ENCODE measurements at places on chromosomes 11 and 22.

DNA sequence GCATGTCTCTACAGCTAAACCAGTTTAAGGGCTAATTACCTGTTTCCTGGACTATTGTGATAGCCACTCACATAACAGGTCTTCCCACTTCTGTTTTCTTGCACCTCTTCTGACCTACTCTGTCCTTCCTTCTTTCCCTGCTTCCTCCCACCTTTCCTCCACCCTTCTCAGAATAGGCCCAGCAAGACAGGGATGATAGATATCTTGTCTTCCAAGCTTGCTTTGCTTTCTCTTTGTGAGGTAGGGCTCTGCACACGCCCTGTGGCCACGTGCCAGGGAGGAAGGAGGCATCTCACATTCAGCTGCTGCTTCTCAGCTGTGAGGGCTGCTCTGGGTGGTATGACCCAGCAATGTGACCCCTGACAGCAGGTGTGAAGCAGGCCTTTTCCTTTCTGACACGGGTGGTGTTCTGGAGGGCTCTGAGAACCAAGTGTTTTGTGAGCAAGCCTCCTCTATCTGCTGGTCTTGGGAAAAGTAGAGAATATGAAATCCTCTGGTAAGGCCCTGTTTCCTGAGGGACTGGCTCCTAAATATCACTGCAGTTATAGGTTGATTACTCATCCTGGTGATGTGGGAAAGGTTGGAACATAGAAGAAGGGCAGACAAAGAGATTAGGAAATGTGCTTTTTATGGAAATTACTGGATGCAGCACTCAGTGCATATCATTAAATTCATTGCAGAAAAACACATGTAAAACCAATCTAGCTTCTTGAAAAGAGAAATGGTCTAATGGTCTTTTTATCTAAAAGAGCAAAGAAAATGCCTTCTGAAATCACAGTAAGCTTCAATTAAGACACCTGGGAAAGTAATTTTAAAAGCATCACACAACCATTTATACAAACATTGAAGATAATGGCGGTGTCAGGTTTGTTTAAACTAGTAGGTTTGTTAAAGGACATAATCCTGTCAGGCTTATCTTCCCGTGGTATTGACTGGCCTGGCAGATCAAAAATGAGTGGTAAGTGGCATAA lies 8.5 kb downstream of the AMOTL1 start:
- no peaks in the 10 kb centered on the region for H3K36me3 ChIP-seq
- H3K4me1 ChIP-seq, result peaks cover 31% of the 10 kb centered on the region
- peak overlapping the region; percentile 6 for H3K27ac ChIP-seq
- DNase-seq, result peak; percentile 49
- H3K27me3 ChIP-seq, result no peaks in the 10 kb centered on the region

GRCh38 chr22:38353701-38354100 lies 36.5 kb upstream of the CSNK1E start:
- no peaks in the 10 kb centered on the region for H3K36me3 ChIP-seq
- no peak for DNase-seq
- 0 out of 2 replicates have a peak, but pooled peaks cover 2% of the 10 kb centered on the region for H3K4me1 ChIP-seq
- no peaks in the 10 kb centered on the region for H3K27me3 ChIP-seq

DNA sequence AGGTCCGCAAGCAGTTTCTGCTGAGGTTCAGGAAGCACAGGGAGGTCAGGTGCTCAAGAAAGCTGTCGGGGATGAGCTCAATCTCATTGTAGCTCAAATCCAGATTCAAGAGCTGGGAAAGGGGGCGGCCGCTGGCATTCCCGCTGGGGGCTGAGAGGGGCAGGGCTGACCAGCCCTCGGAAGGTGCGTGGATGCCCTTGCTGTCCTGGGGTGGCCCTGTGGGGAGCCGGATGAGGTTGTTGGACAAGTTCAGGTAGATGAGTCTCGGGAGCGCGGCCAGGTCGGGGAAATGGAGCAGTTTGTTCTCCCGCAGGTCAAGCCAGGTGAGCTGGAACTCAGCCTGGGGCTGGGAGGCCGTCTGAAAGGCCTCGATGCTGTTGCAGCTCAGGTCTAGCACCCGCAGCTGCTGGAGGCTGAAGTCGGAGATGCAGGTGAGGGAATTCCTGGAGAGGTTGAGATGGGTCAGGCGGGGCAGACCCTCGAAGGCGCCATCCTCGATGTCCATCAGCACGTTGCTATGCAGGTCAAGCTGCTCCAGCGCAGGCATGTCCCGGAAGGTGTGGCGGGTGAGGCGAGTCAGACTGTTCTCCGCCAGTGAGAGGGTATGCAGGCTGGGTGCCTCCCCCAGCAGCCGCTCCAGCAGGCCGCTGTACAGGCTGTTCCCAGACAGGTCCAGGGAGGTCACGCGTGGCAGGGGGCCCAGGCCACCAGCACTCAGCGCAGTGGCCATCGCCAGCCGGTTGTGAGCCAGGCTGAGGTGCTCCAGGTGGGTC lies 9.8 kb downstream of the LRRC32 start:
- no peaks in the 10 kb centered on the region for H3K36me3 ChIP-seq
- H3K4me3 ChIP-seq, result no peak overlapping the region
- no peak overlapping the region for H3K27ac ChIP-seq
- H3K27me3 ChIP-seq, result no peaks in the 10 kb centered on the region

- H3K27me3 ChIP-seq, result no peaks in the 10 kb centered on the region
- no peaks in the 10 kb centered on the region for H3K36me3 ChIP-seq
- H3K27ac ChIP-seq, result peak overlapping the region; percentile 83
- H3K4me3 ChIP-seq, result peak overlapping the region; percentile 60
Measured at GRCh38 chr11:57476757-57477506, 16.6 kb downstream of the RTN4RL2 start.

GRCh38 chr11:3353066-3353465 lies 25.9 kb downstream of the ZNF195 start:
- no peaks in the 10 kb centered on the region for H3K27me3 ChIP-seq
- H3K36me3 ChIP-seq, result no peaks in the 10 kb centered on the region
- no peak overlapping the region for H3K4me3 ChIP-seq
- no peak overlapping the region for H3K27ac ChIP-seq
- DNase-seq, result no peak
- no peaks in the 10 kb centered on the region for H3K4me1 ChIP-seq

DNA sequence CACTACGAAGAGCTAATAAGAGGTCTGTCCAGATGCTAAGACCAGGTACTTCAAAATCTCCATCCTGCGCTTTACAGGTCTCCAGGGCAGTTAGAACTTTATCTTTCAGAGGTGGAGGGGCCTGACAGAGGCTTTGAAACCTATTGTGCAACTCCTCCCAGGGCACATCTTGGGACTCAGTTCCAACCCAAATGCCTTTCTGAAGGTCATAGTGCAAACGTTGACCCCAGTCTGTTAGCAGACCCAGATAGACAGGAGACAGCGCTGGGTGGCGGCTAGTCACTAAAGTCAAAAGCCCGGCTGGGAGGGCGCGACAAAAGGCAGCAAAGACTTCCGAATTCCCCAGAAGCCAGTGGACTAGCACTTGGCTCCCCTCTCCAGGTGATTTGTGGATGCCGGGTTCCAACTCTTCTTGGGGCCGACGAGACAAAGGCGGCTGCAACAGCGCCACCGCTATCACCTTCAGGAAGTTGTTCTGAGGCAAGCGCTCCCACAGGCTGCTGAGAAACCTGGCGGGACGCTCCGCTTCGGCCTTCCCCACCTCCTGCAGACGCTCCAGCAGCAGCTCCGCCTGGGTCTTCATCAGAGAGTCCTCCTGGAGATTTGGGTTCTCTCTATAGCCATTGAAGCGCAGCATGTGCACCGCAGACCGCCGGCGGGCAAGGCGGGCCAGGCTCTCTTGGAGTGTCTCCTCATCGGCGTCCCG lies 728 bp downstream of the FANCF start:
- peak; percentile 85 for DNase-seq
- peak overlapping the region; percentile 99 for H3K27ac ChIP-seq
- peak overlapping the region; percentile 88 for H3K4me3 ChIP-seq
- no peaks in the 10 kb centered on the region for H3K36me3 ChIP-seq
- no peaks in the 10 kb centered on the region for H3K27me3 ChIP-seq

- no peak overlapping the region for H3K27ac ChIP-seq
- no peak overlapping the region for H3K4me3 ChIP-seq
- H3K4me1 ChIP-seq, result peaks cover 70% of the 10 kb centered on the region
- no peak for DNase-seq
- no peaks in the 10 kb centered on the region for H3K27me3 ChIP-seq
Measured at GRCh38 chr11:75644370-75644769, 24.5 kb downstream of the MAP6 start.

DNA sequence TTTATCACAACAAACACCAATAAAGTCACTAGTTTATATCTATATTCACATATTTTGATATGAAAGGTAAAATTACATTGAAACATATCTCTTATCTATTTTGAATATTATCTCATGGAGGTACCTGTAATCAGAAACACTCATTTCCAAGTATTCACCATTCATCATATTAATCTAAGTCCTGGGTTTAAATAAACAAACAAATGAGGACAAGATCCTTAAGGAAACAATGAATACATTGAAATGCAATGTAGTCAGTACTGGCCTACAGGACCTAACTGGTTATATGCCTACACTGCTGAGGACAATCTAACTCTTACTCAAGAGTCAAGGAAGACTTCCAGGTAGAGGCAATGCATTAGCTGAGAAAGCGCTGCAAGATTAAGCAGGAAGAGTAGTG lies 1411.9 kb upstream of the RAG2 start:
- no peak overlapping the region for H3K27ac ChIP-seq
- no peak for DNase-seq
- no peaks in the 10 kb centered on the region for H3K27me3 ChIP-seq
- no peaks in the 10 kb centered on the region for H3K4me1 ChIP-seq
- no peaks in the 10 kb centered on the region for H3K36me3 ChIP-seq
- H3K4me3 ChIP-seq, result no peak overlapping the region

GRCh38 chr11:69874178-69874983 lies 55.2 kb upstream of the FGF3 start:
- H3K4me3 ChIP-seq, result no peak overlapping the region
- H3K4me1 ChIP-seq, result no peaks in the 10 kb centered on the region
- H3K27ac ChIP-seq, result no peak overlapping the region

- no peak overlapping the region for H3K27ac ChIP-seq
- no peaks in the 10 kb centered on the region for H3K36me3 ChIP-seq
- H3K4me1 ChIP-seq, result peaks cover 32% of the 10 kb centered on the region
- H3K27me3 ChIP-seq, result no peaks in the 10 kb centered on the region
- no peak for DNase-seq
Measured at GRCh38 chr11:110027627-110028371, 65.4 kb upstream of the ZC3H12C start.

GRCh38 chr11:9858822-9859221 lies 194.9 kb downstream of the SWAP70 start:
- H3K27me3 ChIP-seq, result no peaks in the 10 kb centered on the region
- peak overlapping the region; percentile 86 for H3K27ac ChIP-seq

- no peak overlapping the region for H3K27ac ChIP-seq
- DNase-seq, result no peak
- H3K4me3 ChIP-seq, result no peak overlapping the region
- no peaks in the 10 kb centered on the region for H3K27me3 ChIP-seq
- H3K36me3 ChIP-seq, result no peaks in the 10 kb centered on the region
Measured at GRCh38 chr11:57395905-57396623, 5.6 kb upstream of the PRG2 start.

- H3K4me1 ChIP-seq, result no peaks in the 10 kb centered on the region
- no peak overlapping the region for H3K4me3 ChIP-seq
- no peak for DNase-seq
- peaks cover 14% of the 10 kb centered on the region for H3K27me3 ChIP-seq
- no peaks in the 10 kb centered on the region for H3K36me3 ChIP-seq
Measured at GRCh38 chr11:113243696-113244095, 70.7 kb upstream of the TTC12 start.

GRCh38 chr22:46843821-46844255 lies 81.4 kb downstream of the TBC1D22A start:
- no peaks in the 10 kb centered on the region for H3K27me3 ChIP-seq
- peak overlapping the region; percentile 90 for H3K27ac ChIP-seq
- DNase-seq, result no peak
- H3K36me3 ChIP-seq, result no peaks in the 10 kb centered on the region
- H3K4me1 ChIP-seq, result no peaks in the 10 kb centered on the region

DNA sequence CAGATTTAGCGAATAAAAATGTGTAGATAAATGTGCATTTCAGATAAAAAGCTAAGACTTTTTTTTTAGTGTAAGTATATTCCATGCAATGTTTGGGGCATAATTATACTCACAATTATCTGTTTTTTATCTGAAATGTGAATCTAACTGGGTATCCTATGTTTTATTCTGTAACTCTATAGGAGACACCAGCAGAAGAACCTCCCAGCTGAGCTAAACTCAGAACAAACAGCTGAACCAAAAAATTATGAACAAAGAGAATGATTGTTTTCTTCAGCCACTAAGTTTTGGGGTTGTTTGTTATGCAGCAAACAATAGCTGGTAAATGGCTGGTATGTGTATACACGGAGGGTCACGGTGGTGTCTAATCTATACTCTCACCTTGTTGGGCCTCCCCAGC lies 42.9 kb downstream of the FBXO7 start:
- DNase-seq, result no peak
- H3K4me3 ChIP-seq, result no peak overlapping the region
- H3K36me3 ChIP-seq, result no peaks in the 10 kb centered on the region
- no peaks in the 10 kb centered on the region for H3K27me3 ChIP-seq
- H3K27ac ChIP-seq, result no peak overlapping the region

DNA sequence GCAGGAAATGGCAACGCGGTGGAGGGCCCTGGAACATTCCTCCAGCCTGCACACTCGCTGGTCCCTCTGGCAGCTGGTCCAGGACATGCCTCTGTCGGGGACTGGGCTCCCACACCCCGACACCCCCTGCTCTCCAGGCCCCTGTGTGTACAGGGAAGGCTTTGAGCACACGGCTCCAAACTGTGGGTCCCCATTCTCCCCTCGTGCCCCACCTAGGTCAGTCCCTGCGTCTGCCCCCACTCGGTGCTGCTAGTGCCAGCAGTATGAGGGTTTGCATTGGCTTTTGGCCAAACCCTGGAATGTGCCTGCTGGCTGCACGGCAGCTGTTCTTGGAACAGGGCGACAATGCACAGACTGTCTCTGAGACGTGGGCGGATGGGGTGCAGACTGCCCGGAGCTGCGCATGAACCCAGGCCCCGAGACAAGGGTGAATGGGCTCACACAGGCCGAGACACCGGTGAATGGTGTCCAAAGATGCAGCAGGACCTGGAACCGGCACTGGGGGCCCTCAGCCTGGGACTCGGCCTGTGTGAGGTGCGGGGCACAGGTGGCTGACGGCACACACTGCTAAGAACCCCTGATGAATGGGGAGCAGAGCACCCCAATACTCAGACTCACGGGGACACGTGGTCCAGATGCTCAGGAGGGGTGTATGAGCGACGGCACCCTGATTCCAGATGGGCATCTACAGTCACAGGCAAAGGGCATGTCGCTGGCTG lies 7.5 kb upstream of the SYT8 start:
- peaks cover 66% of the 10 kb centered on the region for H3K4me1 ChIP-seq
- peak overlapping the region; percentile 87 for H3K27ac ChIP-seq
- peak; percentile 33 for DNase-seq
- no peaks in the 10 kb centered on the region for H3K36me3 ChIP-seq

DNA sequence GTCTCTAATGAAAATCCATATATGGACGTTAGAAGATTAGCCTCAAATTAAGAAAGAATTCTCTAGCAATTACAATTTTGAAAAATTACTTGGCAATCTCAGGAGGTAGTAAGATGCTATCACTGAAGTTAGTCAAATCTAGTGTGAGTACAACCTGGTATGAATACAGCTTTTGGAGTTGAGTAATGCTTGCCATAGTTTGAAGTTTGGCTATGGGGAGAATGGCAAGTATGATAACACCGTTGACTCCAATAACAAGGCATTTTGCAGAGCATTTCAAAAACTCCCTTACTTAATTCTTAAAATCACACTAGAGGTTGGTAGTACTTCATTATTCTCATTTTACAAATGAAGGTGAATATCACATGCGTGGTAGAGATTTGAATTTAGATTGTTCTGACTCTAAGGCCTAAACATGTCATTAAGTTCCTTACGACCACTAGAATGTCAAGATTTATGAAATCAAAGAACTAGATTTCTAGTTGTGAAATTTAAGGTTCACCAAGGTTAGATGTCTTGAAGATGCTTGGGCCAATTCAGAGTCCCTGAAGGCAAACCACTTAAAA lies 355.4 kb downstream of the ETS1 start:
- no peak overlapping the region for H3K4me3 ChIP-seq
- H3K4me1 ChIP-seq, result no peaks in the 10 kb centered on the region
- no peaks in the 10 kb centered on the region for H3K36me3 ChIP-seq

Measured in Caco-2 (cell line).